ENCODE measurements at places on chromosomes 11 and 22.

DNA sequence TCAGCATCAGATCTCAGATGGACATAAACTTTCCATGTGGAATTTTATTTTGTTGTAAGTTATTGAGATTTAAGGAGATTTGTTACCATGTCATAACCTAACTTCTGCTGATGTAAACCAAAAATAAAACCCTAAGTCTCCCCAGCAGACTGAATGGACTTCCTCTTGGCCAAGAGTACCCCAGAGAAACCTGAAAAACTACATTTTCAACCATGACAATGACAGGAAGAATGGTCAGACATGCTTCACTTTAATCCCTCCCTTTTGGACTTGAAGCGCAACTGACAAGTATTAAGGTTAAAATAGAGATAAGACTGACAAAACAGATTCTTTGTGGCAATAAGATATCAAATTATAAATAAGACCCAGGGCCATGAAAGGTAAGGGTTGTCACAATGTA is 579.7 kb upstream of the RAG2 start:
- no peak for DNase-seq

DNA sequence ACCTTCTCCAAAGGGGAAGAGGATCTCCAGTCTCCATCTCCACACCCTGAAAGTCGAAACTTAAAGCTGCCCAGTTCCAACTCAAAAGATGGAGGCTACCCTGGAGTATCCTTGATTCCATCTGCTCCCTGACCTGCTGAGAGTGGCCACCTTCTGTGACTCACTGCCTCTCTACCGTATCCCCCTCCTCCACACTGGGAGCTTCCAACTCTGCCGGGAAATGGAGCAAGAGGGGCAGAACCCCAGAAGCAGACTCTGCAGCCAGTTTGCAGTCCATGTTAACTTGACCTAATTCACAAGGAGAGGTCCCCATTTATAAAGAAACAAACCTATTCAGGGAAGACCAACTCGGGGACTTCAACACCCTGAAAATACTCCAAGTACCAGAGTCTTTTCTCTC is 22.0 kb upstream of the IRAG1 start:
- no peak for DNase-seq

GRCh38 chr11:61967924-61968757 is 707 bp upstream of the FTH1 start:
- no peak for DNase-seq

- DNase-seq, result no peak
Observed at GRCh38 chr11:61488651-61489291, 19.8 kb upstream of the LRRC10B start.

GRCh38 chr22:20852076-20852475 is 6.5 kb downstream of the PI4KA start:
- no peak for DNase-seq

Measured in bronchial epithelial cell (primary cell).